NCI-H1092 treated with DMSO at 0.1 percent for 48 hours (cell line): ENCODE measurements at places on chromosomes 6 and 20.

GRCh38 chr6:73965539-73966029 lies 269.6 kb downstream of the CD109 start:
- DNase-seq = no peak

GRCh38 chr6:119858901-119859300 lies 509.3 kb upstream of the MAN1A1 start:
- DNase-seq = no peak

DNA sequence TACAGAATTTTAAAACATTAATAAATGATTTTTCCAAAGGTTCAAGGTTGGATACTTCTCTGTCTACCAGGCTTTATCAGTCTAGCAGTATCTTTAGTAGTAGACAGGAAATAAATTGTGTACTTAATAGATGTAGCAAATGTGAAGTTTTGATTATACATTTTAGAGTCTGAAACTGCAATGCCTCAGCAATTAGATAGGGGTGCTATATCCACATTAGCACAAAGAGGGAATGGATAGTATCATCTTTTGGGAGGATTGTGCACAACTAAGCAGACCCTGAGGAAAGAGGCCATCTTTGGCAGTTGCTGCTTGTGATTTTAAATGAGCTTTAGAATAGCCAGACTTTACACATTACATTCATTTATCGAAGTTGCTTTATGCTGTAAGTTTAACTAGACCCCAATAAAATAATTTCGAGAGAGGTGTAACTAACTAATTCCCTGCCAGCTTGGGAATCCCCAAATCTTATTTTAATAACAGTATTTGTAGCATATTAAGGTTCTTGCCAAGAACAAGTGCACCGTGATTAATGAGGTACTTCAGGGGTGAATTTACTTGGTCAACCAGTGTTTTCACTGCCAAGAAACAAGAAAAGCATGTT lies 2.8 kb downstream of the KCNQ5 start:
- DNase-seq = no peak

DNA sequence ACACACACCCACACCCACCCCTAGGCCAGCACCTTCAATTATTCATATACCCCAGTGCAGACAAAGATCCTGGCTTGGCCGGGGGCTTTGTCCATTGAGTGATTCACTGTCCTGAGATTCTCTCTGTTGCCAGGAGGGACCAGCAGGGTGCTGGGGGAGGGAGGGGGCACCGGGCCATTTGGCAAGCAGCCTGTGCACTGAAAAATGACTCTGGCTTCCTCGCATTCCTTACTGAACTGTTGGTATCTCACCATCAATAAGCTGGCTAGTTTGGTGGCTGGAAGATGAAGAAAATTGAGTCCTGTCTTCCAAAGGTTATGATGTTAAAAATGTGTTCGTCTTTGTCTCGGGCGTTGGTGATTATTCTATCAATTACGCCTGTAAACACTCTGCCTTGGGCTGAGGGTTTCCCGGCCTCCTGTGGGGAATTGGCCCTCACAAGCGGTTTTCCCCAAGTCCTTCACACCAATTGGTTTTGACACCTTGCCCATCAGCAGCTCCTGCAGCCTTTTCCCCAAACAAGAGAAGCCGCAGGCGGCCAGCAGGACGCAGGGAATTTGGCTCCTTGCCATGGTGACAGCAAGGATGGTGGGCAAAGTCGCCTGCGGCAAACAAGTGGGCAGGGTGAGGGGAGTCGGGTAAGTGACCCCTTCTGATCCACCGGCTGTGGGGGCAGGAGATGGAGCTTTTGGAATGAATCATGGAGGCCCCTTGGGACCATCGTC lies 4.9 kb downstream of the VSTM2L start:
- DNase-seq = peak; percentile 98

- no peak for DNase-seq
Measured at GRCh38 chr20:44532259-44532980, 10.6 kb upstream of the SERINC3 start.

DNA sequence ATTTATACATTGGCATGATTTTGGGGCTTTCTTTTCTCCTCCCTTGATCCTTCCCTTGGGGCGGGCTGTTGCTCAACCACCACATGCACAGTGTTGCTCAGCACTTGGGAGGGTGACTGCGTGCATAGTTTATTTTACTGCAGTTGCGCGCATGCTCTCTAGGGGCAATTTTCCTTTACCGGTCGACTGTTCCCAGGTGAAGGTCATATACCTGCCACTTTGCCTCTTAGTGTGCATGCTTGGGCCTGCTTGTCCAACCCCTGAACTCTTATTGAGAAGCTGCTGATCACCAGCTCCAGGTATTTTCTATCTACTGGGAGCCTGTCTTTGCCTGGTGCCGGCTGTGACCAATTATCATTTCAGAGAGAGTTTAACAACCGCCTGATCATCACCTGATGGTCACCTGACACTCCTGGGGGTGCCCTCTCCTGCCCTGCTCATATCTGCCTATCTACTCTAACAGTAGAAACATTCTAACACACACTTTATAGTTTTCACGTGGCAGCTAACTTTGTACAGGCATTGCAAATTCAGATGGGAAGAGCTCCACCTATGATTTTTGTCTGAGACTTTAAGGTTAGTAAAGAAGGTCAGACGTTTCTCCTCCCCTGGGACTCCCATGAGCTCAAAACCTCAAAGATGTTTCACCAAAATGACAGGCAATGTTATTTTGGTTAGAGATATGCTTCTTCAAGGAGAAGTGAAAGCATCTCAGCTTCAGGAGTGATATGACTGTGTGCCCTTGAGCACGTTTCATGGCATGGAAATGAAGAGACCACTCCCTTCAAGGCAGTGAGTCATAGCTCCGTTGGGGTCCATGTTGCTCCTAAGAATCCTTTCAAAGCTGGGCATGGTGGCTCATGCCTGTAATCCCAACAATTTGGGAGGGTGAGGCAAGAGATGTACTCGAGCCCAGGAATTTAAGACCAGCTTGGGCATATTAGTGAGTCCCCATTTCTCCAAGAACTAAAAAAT lies 227.5 kb upstream of the MYLIP start:
- DNase-seq = no peak

GRCh38 chr6:143872201-143872600 lies 7.9 kb downstream of the ZC2HC1B start:
- DNase-seq = no peak

DNA sequence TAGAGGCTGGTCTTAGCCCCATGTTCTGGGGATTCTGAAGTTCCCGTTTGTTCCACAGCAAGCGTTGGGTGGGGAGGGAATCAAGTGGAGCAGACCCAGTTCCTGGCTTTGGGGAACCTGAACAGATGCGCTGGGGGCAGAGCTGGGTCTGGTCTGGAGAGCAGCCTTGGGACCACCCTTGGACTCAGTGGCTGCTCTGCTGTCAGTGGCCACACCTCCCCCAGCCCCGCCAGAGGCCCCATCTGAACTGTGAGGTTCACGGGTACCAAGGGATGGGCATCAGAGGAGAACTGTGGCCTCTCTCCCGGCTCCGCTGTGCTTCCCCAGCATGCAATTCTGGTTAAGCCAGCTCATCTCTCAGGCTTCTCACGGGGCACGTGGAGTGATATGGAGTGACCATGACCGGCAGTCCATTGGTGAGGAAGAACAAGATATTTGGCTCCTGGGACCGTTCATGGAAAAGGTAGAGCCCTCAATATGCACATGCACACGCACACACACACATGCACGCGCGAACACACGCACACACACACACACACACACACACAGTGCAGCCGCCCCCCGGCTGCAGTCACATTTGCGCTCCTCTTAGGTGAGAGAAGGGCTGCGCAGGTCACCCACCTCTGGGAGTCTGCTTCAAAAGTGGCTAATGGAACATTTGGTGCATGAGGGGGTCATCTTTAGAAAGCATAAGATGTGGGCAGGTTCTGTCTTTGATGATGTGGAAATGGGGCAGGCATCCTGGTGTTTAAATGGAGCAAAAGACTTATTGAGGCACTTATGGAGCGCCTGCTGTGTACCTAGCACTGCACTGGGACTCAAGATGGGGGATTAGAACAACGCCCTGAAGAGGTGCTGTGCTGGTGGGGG lies 6.0 kb downstream of the DLGAP4 start:
- DNase-seq = no peak

GRCh38 chr6:19438566-19439353 lies 398.4 kb upstream of the ID4 start:
- no peak for DNase-seq

- no peak for DNase-seq
Measured at GRCh38 chr6:166862978-166863530, 93.3 kb downstream of the RNASET2 start.

DNA sequence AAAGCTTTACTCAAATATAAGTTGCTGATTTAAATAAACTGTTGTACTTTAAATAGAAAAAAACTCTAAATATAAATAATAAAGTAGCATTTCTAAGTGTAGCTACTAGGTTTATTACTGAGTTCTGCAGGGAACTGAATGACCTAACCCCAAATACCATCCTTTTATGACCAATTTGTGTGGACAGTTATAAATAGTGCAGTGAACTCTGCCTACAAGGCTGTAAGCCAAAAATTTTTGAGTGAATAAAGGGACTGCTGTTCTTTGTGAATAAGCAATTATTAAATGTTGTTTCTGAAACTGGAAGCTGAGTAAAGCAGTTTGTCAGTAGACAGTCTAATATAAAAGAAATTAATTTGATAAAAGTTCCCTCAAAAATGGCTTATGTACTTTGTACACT lies 90.8 kb upstream of the ELOVL5 start:
- DNase-seq = no peak

DNA sequence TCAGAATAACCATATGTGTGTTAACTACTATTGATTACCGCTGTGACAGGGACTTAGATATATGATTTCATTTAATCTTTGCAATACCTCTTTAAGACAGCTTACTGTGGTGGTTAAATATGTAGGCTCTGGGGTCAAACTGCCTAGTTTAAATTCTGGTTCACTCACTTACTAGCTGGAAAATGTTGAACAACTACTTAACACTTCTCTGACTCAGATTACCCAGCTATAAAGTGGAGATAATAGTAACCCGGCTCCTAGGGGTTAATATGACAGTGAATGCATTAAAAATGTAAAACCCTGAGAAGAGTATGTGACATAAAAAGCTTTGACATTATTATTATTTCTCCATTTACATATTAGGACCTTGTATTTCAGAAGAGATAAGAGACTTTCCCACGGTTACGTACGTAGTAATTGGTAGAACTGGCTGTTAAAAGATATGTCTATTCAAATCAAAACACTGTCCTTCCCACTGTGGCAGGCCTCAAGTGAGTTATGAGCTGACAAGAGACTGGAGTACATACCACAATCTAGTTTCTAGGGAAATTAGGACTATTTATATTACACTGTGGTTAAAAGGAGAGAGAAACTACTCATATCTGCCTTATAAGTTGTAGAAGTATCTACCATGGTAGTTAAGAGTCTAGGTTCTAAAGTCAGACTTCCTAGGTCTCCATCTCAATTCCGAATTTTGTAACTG lies 4.4 kb upstream of the PLCB1 start:
- DNase-seq = no peak

DNA sequence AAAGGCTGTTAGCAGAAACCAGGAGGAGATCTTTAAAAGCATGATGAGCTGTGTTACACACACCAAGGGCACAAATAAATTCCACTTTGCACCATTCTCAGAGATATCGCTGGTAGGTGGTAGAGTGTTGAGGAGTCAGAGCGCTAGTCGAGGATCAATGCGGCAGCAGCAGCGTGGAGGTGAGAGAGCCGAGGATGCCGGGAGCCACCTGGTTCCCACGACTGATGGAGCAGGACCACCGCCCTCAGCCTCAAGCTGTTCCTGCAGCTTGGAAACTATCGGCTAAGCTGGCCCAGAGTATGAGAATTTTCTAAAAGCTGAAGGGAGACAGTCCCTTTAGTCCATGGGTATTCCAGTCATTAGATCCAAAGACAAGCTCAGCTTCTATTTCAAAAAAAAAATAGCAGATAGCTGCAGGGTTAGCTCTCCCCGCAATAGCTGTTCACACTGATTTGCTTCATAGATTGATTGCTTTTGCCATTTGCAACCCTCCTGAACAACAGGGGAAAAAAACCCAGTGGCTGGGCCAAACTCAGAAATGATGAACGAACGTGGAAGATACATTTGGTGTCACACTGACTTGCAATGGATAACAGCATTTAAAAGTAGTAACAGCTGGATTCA lies 106.2 kb downstream of the LCA5 start:
- no peak for DNase-seq

GRCh38 chr20:54618412-54618811 lies 143.0 kb downstream of the DOK5 start:
- no peak for DNase-seq

- DNase-seq = no peak
Measured at GRCh38 chr6:116941727-116942126, 64.7 kb downstream of the RFX6 start.

- peak; percentile 29 for DNase-seq
Measured at GRCh38 chr20:46307139-46307998, 929 bp downstream of the CDH22 start.
